ENCODE measurements at places on chromosomes 2 and 18.

- no peak for DNase-seq
Measured at GRCh38 chr2:69604026-69604678, 39.4 kb downstream of the AAK1 start.

- DNase-seq = no peak
Measured at GRCh38 chr18:44957461-44957860, 276.8 kb downstream of the SETBP1 start.

- no peak for DNase-seq
Measured at GRCh38 chr2:208031608-208032019, 6.3 kb upstream of the PLEKHM3 start.

- no peak for DNase-seq
Measured at GRCh38 chr18:31508781-31509180, 10.8 kb downstream of the DSG2 start.

DNA sequence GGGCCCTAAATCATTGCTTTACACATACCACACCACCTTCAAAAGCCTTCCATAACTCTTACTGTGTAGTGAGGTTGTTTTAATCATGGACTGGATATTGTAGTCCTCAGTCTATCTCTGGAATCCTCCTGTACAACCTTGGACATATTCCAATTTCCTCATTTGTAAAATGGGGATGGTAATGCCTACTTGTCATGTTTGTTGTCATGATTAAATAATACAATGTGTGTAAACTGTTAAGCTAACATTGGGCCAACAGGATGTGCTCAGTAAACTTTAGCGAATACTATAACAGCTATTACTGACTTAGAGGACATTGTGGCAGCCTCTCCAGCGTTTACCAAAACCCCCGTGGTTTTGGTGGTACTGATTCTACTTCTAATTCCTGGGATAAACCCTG is 74.7 kb upstream of the PTPRM start:
- DNase-seq = peak; percentile 35

DNA sequence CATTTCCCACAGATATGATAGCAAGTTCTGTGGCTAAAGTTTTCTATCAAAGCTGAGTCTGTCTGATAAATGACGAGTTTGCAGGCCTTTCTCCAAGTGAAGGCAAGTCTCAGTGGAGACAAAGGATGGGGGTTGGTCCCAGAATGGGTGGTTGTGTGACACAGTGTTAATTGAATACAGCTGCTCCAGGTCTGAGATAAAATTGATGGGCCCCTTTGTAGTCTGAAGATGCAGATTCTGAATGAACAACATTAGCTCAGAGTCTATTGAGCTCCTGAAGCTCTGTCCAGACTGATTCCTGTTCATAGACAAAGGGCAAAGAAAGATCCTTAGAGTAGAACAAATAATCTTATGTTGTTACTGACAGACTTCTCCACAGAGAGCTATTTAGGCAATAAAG is 296.9 kb upstream of the CYRIA start:
- peak; percentile 16 for DNase-seq

DNA sequence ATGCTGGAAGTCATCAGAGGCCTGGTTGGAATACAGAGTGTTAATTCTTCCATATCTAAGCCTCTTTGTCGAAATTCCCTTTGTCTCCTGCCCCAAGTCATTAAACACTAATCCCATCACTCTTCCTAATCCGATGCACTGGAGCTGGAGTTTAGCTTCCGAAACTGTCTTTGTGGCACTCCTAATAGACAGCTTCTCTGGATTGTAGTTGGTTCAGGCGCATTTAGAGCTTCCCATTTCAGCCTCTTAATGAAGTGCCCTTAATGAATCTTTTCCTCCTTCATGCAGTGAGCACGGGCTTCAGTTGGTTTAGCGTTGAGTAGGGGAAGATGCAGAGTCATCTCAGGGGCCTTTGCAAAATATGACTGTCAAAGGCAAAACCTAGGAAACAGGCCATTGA is 72.2 kb upstream of the MEIS1 start:
- DNase-seq = no peak

DNA sequence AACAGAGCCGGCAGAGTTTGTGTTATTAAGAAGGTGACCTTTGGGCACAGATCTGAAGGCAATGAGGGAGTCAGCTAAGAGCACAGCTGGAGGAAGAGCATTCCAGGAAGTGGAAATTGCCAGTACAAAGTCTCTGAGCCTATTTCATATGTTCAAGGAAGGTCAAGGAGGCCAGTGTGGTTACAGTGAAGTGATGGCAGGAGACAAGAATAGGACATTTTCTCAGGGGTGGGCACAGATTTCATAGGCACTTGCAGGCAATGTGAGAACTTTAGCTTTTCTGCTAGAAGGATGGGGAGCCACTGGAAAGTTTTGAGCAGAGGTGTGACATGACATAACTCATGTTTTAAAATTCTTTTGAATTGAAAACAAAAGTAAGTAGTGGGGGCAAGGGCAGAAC is 50.3 kb downstream of the ARHGAP25 start:
- no peak for DNase-seq

DNA sequence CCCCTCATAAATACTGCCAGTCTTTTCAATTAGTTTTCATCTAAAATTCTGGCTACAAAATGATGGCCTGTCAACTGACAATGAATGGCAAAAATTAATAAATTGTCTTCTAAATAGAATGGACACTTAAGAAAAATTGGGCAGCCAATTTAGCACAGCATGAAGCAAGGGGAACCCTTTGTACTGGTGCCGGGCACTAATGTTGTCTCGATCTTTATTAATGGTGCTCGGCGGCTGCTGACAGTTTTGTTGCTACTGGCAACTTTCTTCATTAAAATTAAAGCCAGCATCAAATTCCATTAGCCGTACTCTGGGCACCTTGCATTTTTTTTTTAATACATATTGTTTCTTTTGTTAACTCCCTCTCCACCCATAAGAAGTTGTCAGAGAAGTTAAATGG is 309.3 kb downstream of the GBX2 start:
- DNase-seq = no peak

- no peak for DNase-seq
Measured at GRCh38 chr2:227179988-227180685, 15.7 kb downstream of the COL4A3 start.

GRCh38 chr2:133418021-133418420 is 150.2 kb downstream of the NCKAP5 start:
- DNase-seq = no peak

GRCh38 chr18:9156604-9157249 is 20.1 kb downstream of the ANKRD12 start:
- DNase-seq = no peak

DNA sequence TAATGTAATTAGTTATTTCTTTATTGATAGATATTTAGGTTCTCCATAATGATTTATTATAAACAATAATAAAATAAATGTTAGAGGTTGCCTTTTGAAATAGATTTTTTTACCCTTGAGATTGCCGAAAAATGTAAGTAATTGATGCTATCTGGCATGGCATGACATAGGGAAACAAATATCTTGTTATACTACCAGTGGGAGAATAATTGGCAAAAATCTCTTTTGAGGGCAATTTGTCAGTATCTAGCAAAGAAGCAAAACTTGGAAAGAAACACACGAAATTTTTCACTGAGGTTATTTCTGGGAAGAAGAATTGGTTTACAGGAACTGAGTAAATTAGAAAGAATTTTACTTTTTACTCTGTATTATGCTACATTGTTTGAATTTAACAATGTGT is 547.2 kb upstream of the SETBP1 start:
- no peak for DNase-seq

GRCh38 chr18:62288665-62289008 is 36.5 kb upstream of the TNFRSF11A start:
- no peak for DNase-seq

GRCh38 chr18:9974279-9974915 is 60.6 kb downstream of the VAPA start:
- no peak for DNase-seq

GRCh38 chr2:207334624-207335371 is 169.1 kb upstream of the KLF7 start:
- no peak for DNase-seq

DNA sequence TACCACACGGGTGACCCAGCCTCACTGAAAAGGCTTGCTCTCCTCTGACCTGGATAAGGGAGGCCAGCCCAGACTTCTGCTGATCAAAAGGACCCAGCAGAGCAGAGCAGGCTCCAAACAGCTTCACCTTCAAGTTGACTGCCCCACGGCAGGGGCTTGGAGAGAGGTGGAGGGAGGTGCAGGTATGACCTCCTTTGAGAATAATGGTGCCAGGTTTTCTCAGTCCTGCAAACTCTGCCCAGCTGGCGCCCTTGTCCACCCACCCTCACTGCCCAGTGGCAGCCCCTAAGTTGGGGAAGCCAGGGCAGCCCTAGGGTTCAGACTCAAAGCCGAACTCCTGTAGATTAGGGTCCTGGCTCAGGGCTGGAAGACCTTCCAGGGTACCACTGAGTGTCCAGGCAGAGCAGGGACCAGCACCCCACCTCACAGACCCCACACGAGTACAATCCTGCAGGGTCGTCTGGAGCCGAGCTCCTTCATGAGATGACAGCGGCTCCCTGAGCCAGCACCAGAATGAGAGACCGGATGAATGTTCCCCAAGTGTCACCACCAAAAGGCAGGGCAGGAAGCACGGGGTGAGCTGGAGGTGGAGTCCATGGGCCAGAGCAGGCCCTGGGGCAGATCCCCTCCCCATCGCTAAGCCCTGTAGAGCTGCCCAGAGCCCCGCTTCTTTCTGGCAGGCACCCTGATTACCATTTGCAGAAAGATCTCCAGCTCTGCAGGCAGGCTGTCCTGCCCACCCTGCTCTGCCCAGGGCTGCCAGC is 3.6 kb upstream of the GPC1 start:
- DNase-seq = no peak

- peak; percentile 88 for DNase-seq
Measured at GRCh38 chr2:199455545-199456382, 2.0 kb downstream of the SATB2 start.

- no peak for DNase-seq
Measured at GRCh38 chr2:107354175-107354574, 468.2 kb upstream of the ST6GAL2 start.

- DNase-seq = no peak
Measured at GRCh38 chr2:71796174-71796593, 342.8 kb downstream of the DYSF start.

GRCh38 chr2:163553601-163554000 is 182.2 kb downstream of the FIGN start:
- no peak for DNase-seq

- no peak for DNase-seq
Measured at GRCh38 chr2:44155666-44156446, 12.8 kb upstream of the PPM1B start.

DNA sequence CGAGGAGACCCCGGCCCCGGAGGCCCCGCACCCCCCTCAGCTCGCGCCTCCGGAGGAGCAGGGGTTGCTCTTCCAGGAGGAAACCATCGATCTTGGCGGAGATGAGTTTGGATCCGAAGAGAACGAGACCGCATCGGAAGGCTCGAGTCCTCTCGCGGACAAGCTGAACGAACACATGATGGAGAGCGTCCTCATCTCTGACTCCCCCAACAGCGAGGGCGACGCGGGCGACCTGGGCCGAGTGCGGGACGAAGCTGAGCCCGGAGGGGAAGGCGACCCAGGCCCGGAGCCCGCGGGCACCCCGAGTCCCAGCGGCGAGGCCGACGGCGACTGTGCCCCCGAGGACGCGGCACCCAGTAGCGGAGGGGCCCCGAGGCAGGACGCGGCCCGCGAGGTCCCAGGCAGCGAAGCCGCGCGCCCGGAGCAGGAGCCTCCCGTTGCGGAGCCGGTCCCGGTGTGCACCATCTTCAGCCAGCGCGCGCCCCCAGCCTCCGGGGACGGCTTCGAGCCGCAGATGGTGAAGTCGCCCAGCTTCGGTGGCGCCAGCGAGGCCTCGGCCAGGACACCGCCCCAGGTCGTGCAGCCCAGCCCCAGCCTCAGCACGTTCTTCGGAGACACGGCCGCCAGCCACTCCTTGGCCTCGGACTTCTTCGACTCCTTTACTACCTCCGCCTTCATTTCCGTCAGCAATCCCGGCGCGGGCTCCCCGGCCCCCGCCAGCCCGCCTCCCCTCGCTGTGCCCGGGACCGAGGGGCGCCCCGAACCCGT is 8.3 kb downstream of the TRAPPC12 start:
- DNase-seq = no peak

- no peak for DNase-seq
Measured at GRCh38 chr2:226702376-226702775, 97.2 kb downstream of the IRS1 start.

- DNase-seq = no peak
Measured at GRCh38 chr2:207932106-207932505, 93.2 kb downstream of the PLEKHM3 start.

DNA sequence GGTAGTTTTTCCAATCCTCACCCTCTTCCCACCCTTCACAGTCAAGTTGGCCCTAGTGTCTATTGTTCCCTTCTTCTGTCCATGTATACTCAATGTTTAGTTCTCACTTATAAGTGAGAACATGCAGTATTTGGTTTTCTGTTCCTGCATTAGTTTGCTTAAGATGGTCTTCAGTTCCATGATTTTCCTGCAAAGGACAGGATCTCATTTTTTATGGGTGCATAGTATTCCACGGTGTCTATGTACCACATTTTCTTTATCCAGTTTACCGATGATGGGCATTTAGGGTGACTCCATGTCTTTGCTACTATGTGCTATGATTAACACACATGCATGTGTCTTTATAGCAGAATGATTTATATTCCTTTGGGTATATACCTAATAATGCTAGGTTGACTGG is 104.4 kb downstream of the STRN start:
- no peak for DNase-seq

- DNase-seq = no peak
Measured at GRCh38 chr2:118197011-118197675, 108.9 kb downstream of the INSIG2 start.

DNA sequence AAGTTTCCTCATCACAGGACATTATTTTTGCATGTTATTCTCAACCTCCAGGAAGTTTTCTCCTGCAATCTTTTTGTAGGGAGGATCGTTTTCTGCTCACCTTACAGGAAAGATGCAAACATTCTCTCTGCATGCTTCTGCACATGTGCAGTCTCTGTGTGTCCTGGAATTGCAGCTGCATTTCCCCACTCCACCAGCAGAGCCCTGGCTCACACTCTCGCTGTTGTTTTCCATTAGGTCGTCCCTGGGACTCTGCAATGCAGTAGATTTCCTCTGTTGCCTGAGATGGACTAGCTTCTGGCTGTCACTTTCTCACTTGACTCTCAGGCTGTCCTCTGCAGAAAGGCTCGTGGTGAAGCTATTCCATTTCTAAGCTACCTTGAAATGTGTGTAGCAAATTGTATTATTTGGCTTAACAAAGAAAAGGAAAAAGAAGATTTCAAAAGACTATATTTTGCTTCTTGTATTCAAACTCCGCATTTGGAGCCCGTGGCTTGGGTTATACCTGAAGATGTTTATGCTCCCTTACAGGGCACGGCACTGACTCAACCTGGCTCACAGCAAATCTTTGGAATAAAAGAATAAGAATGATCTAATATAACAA is 346.7 kb downstream of the RAD51AP2 start:
- peak; percentile 32 for DNase-seq

DNA sequence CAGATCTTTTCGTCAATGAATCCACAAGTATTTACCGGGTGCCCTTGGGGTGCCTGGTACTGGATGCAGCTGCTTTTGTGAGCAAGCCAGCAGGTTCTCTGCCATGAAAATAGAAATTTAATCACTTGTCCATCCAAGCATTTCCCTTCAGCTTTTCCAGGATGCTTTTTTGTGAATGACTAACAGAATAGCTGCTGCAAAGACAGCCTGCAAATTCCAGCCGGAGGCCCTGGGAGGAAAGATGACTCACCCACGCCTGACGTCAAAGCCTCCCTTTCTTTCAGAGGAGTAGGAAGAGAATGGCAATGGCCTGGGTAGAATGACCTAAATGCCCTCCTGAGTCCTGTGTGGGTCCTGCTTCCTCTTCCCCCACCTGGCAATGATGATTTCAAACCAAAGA is 111.9 kb downstream of the AP1S3 start:
- peak; percentile 16 for DNase-seq
